T-helper 2 cell treated with Interferon-gamma antibody and Interleukin-4, amounts not matched to agents 100 ng/mL and 5 ng/mL, for 36 hours (primary cell): ENCODE measurements at places on chromosomes 11 and 22. TPM values are rescaled to one million over a fixed set of nuclear protein-coding genes. Genes with fewer than 3 reads are reported as not detected.

Gene LMO2
- total RNA-seq, result 0.16 TPM in 1 of 2 replicates, not detected in the other

Gene RBMXL2
- 0.09 TPM in 1 of 2 replicates, not detected in the other for total RNA-seq

Gene TSPAN32
- total RNA-seq, result 52.3 and 54.2 TPM in 2 replicates

Gene CADM1
- 0.75 and 0.91 TPM in 2 replicates for total RNA-seq

Gene RNF141
- total RNA-seq, result 8.7 and 9.7 TPM in 2 replicates

Gene SHISAL1
- not detected in 2 replicates for total RNA-seq

Gene PLEKHA7
- 2.0 and 2.1 TPM in 2 replicates for total RNA-seq

Gene UBQLNL
- 0.09 and 0.18 TPM in 2 replicates for total RNA-seq

Gene CDHR5
- total RNA-seq, result 0.07 TPM in 1 of 2 replicates, not detected in the other

Gene RNF214
- total RNA-seq, result 21.5 and 23.6 TPM in 2 replicates

Gene SPI1
- total RNA-seq, result not detected in 2 replicates

Gene CEP126
- total RNA-seq, result 1.0 and 1.2 TPM in 2 replicates

Gene MTNR1B
- total RNA-seq, result not detected in 2 replicates

Gene OR4D5
- total RNA-seq, result not detected in 2 replicates

Gene EFCAB6
- total RNA-seq, result 0.20 TPM in 1 of 2 replicates, not detected in the other

Gene TMPRSS5
- total RNA-seq, result 0.48 and 0.66 TPM in 2 replicates

Gene CHRM4
- total RNA-seq, result 0.25 and 0.27 TPM in 2 replicates

Gene GGT1
- total RNA-seq, result 47.1 and 47.3 TPM in 2 replicates

Gene INS
- not detected in 2 replicates for total RNA-seq

Gene KDM4F
- total RNA-seq, result not detected in 2 replicates

Gene C11orf87
- total RNA-seq, result not detected in 2 replicates

Gene OR52D1
- total RNA-seq, result not detected in 2 replicates

Gene LIN7C
- total RNA-seq, result 23.7 and 23.8 TPM in 2 replicates

Gene SLC2A11
- total RNA-seq, result 7.3 and 7.5 TPM in 2 replicates

Gene DDTL
- total RNA-seq, result 4.7 and 5.8 TPM in 2 replicates

Gene TMEM191B
- total RNA-seq, result 0.32 TPM in 1 of 2 replicates, not detected in the other

Gene SLC15A3
- total RNA-seq, result 0.86 and 1.2 TPM in 2 replicates

Gene RRP8
- total RNA-seq, result 26.9 and 31.4 TPM in 2 replicates

Gene PLXNB2
- total RNA-seq, result 10.1 and 11.0 TPM in 2 replicates

Gene APIP
- total RNA-seq, result 24.9 and 26.7 TPM in 2 replicates

Gene FAM111B
- 93.3 and 95.6 TPM in 2 replicates for total RNA-seq

Gene GRIA4
- total RNA-seq, result not detected in 2 replicates

Gene MFNG
- total RNA-seq, result 247 and 250 TPM in 2 replicates

Gene FJX1
- total RNA-seq, result 0.14 TPM in 2 replicates

Gene CD248
- total RNA-seq, result 0.09 and 0.18 TPM in 2 replicates

Gene JHY
- total RNA-seq, result 2.4 and 2.5 TPM in 2 replicates

Gene MUC2
- total RNA-seq, result not detected in 2 replicates

Gene OR4A47
- total RNA-seq, result not detected in 2 replicates

Gene CCDC83
- total RNA-seq, result not detected in 2 replicates

Gene KRTAP5-8
- total RNA-seq, result 0.16 TPM in 1 of 2 replicates, not detected in the other

Gene FAT3
- total RNA-seq, result not detected in 2 replicates

Gene ANO9
- total RNA-seq, result 67.6 and 74.5 TPM in 2 replicates

Gene TBRG1
- total RNA-seq, result 36.3 and 38.7 TPM in 2 replicates

Gene NAV2
- 0.36 and 0.45 TPM in 2 replicates for total RNA-seq

Gene KCNK4
- not detected in 2 replicates for total RNA-seq

Gene OR4A16
- total RNA-seq, result not detected in 2 replicates
